ENCODE measurements at places on chromosomes 6 and 20.

DNA sequence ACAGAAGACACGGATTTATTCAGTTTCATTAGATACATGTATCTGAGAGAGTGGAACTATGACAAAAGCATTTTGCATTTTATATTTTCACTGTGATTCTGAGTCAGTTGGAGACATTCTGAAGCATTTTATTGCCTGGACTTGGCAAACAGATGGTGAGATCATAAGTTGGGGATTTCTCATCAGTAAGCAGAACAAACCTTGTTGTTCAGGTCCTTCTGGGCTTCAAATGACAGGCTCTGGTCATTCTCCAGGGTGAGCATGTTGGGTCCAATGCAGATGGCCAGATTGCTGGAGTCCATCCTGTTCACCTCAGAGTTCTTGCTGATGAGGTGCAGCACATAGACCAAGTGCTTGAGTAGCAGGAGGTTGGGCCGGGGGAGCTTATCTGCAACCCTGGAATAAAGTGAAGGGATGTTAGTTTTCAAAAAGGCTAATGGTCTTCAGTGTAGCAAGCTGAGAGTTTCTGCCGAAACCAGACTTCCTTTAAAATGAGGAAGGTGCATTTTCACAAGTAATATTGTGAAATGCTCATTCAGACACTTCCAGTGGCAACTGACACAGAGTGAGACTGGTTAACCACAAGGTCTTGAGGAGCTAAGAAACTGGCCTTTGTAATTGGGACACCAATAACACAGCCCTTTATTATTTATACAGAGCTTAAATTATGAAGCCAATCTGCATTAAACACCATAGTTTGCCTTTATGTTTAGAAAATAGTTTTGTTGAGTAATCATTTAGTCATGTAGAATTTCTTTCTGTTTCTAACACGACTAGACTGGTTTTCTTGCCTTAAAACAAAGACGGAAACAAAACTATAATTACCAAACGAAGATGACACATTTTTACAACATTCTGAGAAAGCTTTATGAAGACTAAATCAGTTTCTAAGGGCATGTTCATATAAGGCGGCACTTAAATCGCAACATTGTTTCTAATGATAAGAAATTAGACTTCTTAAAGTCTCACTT lies 5.6 kb downstream of the TAGAP start:
- DNase-seq, result no peak

DNA sequence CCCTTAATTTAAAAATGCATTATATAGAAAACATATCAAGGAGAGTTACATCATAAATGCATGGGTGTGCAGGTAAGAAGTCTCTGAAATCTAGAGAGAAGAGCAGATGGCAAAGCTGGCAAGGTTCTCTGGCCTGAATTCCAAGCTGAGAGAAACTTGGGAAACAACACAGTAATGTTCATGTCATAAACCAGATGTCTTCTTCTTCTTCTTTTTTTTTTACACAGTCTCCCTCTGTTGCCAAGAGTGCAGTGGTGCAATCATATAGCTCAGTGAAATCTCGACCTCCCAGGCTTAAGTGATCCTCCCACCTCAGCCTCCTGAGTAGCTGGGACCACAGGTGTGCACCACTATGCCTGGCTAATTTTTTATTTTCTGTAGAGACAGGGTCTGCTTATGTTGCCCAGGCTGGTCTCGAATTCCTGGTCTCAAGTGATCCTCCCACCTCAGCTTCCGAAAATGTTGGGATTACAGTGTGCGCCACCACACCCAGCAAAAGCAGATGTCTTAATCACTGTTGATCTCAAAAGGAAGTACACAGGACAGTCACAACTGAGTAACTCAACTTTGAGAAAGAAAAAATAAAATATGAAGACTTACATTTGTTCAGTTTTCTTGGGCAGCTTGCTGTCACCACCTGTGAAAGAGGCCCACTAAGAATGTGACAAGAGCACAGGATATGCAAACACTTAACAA lies 77.3 kb downstream of the DNAAF9 start:
- DNase-seq, result no peak

DNA sequence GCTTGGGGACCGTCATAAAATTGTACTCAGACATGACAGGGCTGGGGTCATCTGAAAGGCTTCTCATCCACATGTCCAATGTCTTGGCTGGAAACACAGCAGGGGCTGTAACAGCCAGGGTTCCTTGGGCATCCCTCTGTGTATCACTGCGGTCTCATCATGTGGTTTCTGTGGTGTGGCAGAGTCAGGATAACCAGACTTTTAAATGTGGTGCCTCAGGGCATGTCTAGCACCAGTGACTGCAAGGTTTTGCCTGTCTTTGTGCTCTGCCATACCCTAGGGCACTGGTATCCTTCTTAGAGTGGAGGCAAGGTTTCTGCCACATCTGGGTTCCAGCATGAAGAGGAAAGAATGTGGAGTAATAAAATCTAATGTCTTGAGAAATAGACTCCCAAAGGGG lies 124.2 kb downstream of the PLEKHG1 start:
- no peak for DNase-seq

GRCh38 chr6:17149571-17149970 lies 47.7 kb downstream of the STMND1 start:
- no peak for DNase-seq

GRCh38 chr20:4937407-4938319 lies 63.6 kb downstream of the SLC23A2 start:
- no peak for DNase-seq

DNA sequence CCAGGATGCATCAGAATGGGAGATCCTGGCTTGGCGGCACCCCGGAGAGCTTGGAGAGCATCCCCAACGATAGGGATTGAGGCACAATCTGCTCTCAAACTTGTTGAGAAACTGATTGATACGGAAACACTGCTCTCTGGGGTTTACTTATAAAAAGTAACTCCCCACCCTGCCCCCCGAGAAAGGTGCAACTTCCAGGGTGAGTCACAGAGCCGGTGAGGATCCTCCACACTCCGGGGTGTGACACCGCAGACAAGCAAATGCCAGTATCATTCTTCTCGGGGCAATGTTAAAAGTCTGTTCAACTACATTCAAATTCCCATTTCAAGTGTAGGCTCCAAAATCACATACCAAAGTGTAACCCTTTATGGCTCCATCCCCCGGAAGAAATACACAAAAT lies 84.4 kb upstream of the MLN start:
- no peak for DNase-seq

DNA sequence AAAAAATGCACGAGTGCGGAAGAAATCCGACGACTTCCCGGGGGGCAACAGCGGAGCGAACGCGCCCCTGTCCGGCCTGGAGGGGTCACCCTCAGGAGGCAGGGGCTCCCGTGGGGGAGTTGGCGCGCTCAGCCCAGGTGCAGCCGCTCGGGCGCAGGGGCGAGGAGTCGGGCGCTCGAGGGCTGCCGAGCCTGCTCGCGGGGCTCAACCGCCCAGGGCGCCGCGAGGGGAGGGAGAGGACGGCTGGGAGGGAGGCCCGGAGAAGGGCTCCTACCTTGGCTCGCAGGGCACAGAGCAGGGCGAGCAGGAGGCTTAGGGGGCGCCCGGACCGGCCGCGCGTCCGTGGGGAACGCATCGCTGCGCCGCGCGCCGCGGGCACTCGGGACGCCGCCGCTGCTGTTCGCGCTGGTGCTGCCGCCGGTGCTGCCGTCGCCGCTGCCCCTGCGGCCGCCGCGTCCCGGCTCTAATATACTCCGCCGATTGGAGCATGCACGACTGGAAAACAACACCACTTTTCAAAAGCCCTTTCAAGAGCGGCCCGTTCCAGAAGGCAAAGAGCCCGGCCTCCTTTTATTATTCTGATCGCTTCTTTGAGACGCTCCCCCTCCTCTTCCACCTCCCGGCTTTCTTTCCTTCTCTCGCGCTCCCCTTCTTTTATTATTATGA lies 490 bp downstream of the JAG1 start:
- DNase-seq, result no peak

GRCh38 chr6:45326698-45327417 lies 1.3 kb upstream of the RUNX2 start:
- DNase-seq, result no peak

GRCh38 chr20:42138729-42139128 lies 520.6 kb upstream of the CHD6 start:
- DNase-seq, result no peak

DNA sequence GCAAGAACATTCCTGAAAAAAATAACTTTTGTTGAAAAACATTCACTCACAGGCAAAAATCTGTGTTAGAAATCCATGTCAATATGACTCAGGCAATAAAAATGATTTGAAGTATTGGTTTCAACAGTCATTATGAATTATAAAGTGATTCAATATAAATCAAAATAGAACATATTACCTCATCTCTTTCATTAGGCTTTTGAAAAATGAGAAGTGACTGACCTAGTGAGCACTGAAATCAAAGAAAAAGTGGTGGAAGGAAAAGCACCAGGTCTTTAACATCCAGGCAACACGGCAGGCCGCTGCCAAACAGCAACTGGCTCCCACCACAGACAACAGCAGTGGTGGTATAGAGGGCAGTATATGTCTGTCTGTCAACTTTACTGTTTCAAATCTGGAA lies 68.9 kb downstream of the MAN1A1 start:
- DNase-seq, result no peak

DNA sequence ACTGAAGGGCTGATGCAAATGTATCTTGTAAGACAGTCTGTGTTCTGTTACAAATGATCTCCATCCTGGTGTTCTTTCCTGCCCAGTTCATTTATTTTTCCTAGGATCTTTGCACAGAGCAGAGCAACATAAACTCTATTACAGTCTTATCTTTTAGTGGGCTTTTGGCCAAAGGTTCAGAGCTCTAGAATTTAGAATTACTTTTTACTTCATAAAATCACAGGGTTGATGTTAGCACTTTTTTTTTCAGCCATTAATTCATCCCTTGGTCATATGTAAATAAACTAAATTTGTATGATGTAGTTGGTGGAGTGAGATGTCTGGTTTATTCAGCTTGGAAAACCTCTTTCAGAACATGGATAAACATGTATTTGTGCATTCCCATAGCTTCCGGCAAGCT lies 181.9 kb downstream of the ZFAND3 start:
- DNase-seq, result no peak

DNA sequence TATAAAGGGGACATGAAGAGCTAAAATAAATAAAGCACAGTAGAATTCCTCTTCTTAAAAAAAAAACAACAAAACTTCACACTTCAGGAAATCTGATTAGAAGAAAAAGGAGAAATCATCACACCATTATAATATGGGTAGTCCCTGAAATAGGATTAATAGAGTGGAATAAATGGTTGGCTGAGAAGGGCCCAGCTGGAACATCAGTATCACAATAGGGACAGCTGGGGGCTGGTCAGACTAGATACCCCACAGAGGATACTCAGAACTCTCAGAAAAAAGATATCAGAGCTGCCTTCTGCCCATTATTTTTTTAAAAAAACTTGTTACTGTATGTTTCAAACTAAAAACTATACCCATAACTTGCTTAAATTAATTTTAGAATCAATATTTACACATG lies 75.2 kb downstream of the DST start:
- no peak for DNase-seq

DNA sequence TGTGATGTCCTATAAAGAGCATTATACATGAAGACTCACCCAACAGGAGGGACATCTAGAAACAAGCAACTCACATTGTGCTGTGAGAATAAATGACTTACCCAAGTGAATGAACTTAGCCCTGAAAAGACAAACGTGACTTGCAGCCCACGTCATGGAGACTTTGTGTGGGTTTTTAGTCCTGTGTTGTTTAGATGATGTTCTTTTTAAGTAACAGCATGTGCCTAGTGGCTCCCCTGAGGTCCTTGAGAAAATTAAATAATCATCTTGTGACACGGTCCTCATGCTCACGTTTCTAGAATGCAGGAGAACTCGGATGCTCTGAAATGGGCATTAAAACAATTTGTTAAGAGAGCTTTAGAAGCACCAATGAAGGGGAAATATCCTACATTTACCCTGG lies 165.1 kb downstream of the SASH1 start:
- DNase-seq, result no peak

DNA sequence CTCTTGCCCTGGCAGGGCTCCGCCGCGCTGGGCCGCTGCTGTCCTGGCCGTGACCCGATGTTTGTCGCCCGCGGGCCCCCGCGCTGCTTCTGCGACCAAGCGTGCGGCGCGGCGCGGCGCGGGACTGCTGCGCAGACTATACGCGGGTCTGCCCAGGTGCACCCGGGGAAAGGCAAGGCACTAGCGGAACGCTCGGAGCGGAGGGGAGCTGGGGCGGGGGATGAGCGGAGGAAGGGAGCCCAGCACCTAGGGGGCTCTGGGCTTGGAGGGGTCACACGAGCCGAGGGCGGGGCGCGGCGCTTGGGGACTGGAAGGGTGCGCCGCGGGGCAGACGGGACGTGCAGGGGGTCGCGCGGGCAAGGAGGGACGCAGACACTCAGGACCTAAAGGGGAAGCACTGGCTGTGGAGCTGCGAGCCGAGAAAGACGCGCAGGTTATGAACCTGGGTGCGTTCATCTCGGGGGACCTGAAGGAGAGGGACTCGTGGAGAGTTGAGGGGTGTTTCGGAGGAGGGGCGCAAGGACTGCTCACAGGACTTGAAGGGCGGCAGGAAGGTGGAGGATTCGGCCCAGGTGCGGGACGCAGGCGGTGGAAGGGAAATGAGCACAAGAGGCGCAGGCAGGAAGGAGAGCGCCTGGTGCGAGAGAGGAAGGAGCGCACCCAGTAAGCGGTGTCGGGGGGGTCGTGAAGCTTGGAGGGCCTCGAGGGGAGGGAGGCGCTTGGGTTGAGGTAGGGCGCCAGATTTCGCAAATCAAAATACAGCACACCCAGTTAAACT lies 40.8 kb upstream of the ZNFX1 start:
- DNase-seq, result no peak

- DNase-seq, result no peak
Observed at GRCh38 chr6:150690681-150691080, 91.0 kb downstream of the PLEKHG1 start.

GRCh38 chr20:16709017-16709416 lies 20.8 kb upstream of the SNRPB2 start:
- no peak for DNase-seq

- DNase-seq, result no peak
Observed at GRCh38 chr6:24356310-24356973, 1.4 kb downstream of the DCDC2 start.

DNA sequence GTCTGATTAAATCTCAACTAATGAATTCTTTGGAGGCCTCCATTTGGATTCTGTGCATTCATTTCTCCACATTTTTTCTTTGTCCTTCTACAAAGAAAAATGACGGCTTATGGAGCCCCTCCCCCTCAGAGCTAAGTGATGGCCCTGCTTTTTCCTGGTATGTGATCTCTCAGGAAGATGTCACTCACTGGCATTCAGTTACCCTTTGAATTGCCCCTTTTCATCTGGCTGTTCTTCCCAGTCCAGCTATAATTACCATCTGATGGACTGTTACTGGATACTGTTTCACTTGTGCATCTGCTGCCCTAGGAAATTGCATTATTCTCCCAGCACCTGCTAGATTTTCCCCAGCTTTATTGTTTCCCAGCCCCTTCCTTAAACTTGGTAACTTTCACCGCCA lies 151.9 kb downstream of the CFAP61 start:
- no peak for DNase-seq

DNA sequence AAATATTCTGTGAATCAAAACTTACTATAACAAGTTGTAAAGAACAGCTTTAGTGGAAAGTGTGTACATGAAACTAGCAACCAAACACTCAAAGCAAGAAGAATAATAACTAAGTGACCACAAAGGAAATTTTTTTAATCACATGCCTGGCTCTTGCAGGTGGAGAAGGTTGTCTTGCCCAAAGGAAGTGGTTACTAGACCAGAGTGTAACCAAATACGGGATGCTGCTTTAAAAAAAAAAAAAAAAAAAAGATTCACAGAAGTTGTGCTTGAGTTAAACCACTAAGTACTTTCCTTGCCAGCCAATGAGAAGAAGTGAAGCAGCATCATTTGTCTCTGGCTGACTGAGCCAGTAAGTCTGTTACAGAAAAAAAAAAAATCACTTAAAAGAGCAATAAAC lies 19.1 kb upstream of the HLA-DQB1 start:
- DNase-seq, result no peak
